ENCODE measurements at places on chromosomes 4 and X.

DNA sequence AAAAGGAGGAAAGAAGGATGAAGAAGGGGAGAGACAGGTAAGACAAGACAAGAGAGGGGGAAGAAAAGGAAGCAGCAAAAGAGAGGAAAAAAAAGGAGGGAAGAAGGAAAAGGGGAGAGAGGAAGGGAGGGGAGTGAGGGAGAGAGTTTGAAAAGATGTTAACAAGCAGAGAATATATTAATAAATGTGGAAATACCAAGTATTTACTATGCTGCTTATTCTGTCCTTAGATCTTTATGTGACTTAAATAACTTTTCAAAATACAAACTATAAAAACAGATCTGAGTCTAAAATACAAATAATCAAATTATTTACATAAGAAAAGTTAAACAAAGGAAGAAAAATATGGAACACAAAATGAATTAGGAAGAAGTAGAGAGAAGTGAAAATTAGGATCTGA, 18.4 kb upstream of the COX18 start:
- DNase-seq, result no peak

- no peak for DNase-seq
These were observed 135.9 kb downstream of the RAB28 start for GRCh38 chr4:13348216-13348615.

DNA sequence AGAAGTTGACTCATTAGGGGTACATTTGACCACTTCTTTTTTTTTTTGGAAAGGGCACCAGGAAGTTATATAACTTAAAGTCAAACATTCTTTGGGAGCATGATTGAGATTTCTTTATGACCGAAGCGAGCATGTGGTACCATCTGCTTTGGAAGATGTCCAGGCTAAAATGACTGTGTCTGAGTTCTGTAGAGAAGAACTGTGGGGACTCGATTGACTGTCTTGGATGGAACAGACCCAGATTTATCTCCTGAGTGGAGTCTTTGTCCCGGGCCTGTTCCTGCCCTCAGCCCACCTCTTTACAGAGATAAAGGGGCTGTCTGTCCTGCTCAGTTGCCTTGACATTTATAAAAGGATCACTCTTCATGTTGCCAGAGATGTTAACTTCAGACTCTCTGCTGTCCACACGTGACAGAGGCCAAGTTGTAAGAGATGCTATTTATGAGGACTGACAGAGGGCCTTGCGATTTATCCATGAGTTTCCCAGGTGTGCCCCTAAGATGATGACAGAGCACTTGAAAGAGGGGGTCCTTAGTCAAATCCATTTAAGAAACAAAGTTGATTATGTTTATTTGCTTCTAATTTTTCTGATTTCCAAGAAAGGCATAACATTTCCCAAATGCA, 16.8 kb downstream of the SMIM20 start:
- no peak for DNase-seq

DNA sequence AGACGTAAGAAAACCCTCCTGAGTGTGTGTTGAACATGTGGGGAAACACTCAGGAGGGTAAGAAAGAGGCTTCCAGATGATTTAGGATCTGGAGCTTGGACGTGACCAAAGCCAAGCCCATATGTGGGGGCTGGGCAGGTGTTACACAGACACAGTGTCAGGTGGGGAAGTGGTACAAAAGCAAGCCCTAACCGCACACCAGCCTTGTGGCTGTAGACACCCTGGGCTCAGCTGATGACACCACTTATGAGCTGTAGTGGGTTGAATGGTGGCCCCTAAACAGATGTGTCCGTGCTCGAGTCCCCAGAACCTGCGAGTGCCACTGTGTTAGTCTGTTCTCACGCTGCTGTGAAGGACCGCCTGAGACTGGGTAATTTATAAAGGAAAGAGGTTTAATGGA, 25.0 kb upstream of the NSG1 start:
- no peak for DNase-seq

- DNase-seq, result no peak
These were observed 109.3 kb downstream of the ARHGEF9 start for GRCh38 chrX:63675716-63676115.

DNA sequence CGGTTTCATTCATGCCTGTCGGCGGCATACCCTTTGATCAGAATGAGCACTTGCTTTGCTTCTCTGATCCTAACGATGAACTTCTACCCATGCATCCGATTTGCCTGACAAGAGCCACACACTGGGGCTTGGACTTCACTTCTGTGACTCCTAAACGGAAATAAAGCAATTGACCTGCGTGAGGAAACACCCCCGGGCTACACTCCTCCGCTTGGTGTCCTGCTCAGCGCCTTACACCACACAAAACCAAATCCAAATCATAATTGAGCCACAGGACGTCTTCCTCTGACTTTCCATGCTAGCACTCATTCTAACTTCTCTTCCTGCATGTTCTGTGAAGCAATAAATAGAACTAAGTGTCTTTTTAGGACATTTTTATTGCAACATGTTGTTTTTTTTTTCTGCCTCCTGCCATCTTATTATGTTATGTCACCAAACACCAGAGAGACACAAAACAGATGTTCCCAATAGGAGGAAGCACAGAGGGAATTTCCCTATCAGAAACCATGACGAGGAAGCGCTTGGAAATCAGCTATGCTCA, 110.8 kb upstream of the FAM9B start:
- no peak for DNase-seq

DNA sequence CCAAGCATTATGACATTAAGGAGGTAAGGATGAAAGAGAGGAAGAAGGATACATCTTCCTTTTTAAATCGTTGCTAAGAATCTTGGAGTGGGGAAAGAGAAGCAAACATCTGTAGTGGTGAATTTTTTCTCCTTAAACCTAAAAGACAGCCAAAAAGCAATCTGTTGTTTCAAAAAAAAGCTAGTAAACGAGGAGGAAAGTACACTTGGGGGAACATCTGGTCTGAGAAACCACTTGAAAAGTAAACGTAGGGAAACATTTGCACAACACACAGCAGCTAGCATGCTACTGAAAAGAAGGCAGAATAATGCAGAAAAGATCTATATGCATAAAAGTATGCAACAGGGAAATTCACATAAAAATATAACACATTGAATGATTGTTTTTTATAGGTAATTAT, 1485.6 kb downstream of the PCDH19 start:
- no peak for DNase-seq

DNA sequence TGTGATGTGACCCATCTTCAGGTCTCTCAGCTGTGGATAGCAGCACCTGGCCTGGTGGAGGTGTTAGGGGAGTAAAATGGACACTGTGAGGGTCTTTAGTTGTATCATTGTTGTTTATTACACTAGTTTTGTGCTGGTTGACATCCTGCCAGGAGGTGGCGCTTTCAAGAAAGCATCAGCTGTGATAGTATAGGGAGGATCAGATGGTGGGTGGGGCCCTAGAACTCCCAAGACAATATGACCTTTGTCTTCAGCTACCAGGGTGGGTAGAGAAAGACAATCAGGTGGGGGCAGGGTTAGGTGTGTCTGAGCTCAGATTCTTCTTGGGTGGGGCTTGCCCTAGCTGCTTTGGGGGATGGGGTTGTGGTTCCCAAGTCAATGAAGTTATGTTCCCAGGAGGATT, 162.8 kb downstream of the PPP1R2C start:
- DNase-seq, result no peak

Data from stimulated activated CD8-positive, alpha-beta memory T cell treated with anti-CD3 and anti-CD28 coated beads, Interleukin-15, amount 100 ng/mL, for 4 hours (primary cell).